Mucosa of descending colon (tissue), 3 donors: ENCODE measurements at places on chromosomes 7 and 10. TPM values are rescaled to one million over a fixed set of nuclear protein-coding genes. Genes with fewer than 3 reads are reported as not detected.

HOXA2 gene
- 3.2 TPM for total RNA-seq

ENTPD7 gene
- total RNA-seq = 10.2 TPM

FRMD4A gene
- total RNA-seq = 40.6 TPM

PLXNA4 gene
- total RNA-seq = 2.7 TPM

PDE6C gene
- not detected for total RNA-seq

MGAM2 gene
- 33.2 TPM for total RNA-seq

STAMBPL1 gene
- total RNA-seq = 19.2 TPM

CRYGN gene
- not detected for total RNA-seq

ABCB4 gene
- 1.4 TPM for total RNA-seq

CAV2 gene
- 10.2 TPM for total RNA-seq

- DNase-seq = no peak
Measured at GRCh38 chr10:35925493-35925892, 283.4 kb upstream of the FZD8 start.

GRCh38 chr10:91038971-91039370 lies 118.1 kb upstream of the ANKRD1 start:
- no peak for DNase-seq

DNA sequence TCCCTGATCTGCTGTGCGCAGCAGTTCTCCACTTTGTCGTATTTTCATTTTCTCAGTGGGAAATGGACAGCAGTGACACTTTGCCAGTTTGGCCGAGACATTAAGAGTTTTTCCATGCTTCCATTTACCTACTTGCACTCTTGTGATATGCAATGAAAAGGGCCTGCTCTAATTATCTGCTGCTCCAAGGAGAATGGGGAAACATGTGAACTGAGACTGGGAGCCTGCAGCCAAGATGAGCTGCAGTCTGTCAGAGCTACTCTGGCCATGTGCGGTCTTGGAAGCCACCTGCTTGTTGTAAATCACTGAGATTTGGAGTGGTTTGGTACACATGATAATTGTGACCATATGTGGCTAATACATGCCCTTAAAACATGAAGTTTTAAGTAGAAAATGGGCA lies 586.6 kb upstream of the POT1 start:
- DNase-seq = no peak

DNA sequence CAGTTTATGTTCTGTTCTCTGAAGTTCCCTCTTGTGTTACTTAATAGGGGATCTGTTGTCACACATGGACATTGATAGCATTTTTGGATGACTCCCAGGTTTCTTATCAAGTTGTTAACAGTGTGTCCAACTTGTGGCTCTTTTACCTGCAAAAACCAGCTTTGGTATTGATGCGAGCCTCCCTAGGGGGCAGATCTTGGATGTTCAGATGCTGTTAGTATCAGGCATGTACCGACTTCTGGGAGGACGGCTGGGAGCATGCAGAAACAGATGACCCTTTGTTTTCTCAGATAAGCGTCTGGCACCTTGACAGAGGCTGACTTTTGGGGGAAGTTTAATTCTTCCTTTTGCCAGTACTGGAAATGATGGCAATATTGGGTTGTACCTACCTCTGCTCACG lies 2.2 kb downstream of the PLPP4 start:
- DNase-seq = no peak

DNA sequence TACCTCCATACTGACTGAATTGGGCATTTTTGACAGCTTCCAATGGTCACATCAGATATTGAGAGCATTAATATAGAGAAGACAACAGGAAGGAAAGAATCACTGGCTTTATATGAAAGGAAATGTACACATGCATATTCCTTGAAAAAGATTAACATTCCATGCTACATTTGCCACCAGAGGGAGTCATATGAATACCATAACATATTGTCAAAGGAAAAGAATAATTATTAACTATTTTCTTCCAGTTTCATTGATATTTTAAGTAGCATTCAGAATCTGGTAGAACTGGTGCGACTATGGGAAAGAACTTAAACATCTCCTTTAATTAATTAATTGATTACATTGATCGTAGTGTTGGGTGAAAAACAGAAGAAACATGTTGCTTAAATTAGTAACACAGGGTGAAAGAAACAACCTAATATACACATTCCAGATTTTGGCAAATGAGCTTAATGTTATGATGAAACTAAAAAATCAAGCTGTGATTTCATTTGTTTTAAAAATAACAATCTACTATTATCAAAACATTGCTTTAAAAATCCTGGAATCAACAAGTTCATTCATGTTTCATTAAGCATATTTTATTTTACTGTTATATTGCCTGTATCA lies 71.5 kb downstream of the GPR85 start:
- no peak for DNase-seq

DNA sequence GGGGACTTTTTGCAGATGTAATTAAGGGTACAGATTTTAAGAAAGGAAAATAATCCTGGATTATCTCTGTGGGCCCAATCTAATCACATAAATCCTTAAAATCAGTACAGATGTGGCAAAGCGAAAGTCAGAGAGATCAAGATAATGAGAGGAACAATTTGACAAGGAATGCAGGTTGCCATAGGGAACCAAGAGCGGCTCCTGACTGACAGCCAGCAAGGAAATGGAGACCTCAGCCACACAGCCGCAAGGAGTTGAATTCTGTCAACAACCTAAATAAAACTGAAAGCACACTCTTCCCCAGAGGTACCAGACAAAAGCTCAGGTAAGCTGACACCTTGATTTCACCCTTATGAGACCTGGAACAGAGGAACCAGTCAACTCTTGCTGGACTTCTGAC lies 3.4 kb upstream of the PNPLA8 start:
- peak; percentile 24 for DNase-seq

DNA sequence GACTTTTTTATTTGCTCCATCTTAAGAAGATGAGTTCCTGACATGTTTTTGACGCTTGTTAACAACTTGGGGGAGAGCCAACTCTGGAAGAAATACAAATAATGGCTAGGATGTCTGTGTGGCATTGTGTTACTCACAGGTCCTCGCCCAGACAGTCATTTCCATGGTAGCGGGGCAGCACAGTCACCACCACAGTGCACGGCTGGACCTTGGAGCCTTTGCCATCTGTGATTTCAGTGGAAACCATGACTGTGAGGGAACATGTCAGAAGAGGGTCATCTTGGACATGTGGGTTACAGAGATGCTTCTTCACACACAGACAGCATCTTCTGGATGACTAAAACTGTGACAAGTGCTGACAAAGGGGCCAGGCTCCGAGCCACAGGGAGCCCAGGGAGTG lies 74.5 kb downstream of the PKD1L1 start:
- no peak for DNase-seq

GRCh38 chr7:95476904-95477594 lies 8.7 kb upstream of the ASB4 start:
- DNase-seq = peak; percentile 30

DNA sequence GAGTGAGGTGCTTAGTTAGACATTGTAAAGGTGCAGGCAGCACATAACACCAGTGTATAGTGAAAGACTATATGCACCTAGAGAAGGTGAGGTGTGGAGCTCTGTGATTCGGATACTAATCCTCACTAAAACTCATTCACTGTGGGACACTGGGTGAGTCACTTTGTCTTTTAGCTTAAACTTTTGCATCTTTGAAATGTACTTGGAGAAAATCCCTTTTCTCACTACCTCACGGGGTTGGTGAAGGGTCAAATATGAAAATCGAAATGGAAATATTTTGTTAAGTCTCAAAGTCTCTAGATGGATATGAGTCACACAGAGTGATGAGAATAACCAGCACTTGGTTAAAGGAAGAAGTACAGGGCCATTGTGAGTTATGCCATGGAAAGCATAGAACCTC lies 38.0 kb downstream of the MDFIC start:
- DNase-seq = no peak

- no peak for DNase-seq
Measured at GRCh38 chr7:77808517-77808916, 9.9 kb downstream of the PHTF2 start.

DNA sequence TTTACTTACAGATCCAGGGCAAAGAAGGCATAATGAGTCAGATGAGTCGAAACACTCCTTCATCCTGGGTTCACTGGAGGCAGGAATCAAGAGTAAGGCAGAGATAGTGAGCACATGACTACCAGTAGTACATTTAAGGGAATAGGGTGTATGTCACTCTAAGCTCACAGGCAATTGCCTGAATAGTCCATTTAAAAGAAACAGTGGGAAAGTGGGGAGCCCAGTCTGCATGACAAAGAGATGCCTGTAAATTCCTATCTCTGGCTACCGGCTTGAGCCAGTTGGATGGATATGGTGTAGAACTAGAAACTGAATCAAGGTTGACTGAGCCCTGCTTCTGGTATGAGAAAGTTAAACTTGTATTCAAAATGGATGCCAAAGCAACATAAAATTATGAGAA lies 861.5 kb upstream of the ZWINT start:
- no peak for DNase-seq

- DNase-seq = no peak
Measured at GRCh38 chr10:80497187-80498077, 40.3 kb upstream of the SH2D4B start.

- DNase-seq = no peak
Measured at GRCh38 chr7:29353810-29354209, 159.2 kb downstream of the CHN2 start.

- DNase-seq = no peak
Measured at GRCh38 chr7:129790136-129790535, 162.6 kb downstream of the UBE2H start.

DNA sequence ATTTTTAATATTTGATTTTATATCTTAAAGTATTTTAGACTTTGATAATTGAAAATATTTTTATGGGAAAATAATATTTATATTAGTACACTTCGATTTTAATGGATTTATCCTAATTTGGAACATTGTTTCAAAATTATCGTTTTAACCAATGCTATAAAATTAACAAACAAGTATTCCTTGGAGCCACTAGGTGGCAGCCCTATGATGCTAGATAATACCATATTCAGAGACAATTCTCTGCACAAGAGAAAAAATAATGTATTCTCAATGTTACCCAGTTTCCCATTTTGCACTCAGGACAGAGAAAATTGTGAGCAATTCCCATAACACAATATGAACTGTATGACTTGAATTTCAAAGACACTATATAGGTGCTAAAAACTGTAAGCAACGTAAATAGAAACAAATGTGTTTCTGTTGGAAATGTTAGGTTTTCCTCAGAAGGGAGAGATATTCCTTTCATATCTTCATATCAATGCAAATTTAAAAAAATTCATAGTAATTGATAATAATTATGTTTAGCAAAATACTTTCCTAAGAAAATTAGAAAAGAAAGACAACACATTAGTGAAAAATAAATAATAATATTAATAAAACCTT lies 237.8 kb downstream of the SEMA3E start:
- DNase-seq = peak; percentile 34

DNA sequence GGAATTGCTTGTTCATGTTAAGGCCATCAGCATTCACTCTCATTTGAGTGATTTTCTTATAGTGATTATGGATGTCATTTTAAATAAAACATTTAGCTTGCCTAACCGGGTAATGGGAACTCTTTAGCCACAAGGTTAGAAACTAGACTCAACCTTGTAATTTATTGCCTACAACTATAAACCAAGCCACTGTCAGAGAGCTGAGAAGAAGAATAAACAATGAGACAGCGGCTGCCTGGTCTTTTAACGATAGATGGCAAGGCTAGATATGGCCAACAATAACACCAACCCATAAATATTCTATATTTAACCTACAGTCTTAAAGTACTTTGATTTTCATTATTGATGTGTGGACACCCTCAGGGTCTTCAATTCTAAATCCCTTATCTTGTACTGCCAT lies 27.8 kb upstream of the INHBA start:
- no peak for DNase-seq

DNA sequence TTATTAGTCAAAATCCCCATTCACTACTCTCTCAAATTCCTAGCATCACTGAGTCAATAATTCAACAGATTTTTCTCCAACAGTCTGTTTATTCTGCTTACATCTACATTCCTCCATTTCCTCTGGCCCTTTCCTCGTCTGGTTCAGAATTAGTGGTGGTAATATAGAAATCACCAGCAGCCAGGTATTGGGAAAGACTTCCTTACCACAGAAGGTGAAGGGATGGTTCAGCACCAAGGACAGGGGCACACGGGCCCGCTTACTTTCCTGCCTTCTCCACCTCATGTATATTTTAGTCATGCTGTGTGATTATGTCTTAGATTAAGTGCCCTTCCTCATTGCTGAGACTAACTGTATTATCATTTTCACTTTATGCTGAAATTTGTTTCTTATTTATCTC lies 70.4 kb upstream of the APBB1IP start:
- peak; percentile 30 for DNase-seq

GRCh38 chr10:78614267-78614666 lies 454.5 kb upstream of the ZMIZ1 start:
- no peak for DNase-seq

DNA sequence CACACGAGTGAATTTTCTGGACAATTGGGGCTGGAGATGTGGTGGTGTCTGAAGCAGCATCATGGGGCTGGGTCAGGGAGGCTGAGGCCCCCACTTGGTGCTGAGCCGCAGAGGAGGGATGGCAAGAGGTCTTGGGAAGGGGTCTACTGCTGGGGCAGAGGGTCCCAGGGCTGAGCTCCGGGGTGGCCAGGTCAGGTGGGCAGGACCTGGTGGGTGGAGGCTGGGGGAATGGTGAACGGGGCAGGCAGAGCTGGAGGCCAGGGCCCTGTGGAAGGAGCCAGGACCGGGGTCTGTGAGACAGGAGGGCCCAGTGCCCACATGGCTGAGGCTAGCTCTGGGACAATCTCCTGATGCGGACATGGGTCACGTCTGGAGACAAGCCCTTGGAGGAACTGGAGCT lies 20.4 kb upstream of the LFNG start:
- no peak for DNase-seq

- DNase-seq = no peak
Measured at GRCh38 chr7:94602181-94602580, 53.8 kb downstream of the SGCE start.

DNA sequence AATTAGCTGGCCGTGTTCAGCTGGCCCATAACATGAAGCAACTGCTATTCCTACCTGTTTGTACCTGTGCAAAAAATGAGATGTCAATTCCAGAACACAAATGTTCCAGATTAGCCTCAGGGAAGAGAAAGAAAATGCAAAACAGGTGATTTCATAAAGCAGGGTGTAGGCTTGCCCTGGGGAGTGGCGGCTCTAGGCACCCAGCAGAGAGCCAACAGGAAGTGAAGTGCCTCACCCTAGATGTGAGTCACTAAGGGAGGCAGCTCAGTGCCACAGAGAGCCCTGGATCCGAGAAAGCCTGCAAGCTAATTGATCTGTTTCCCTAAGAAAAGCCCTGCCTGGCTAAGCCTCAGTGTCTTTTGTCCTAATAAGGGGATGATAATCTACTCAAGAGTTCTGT lies 240.0 kb downstream of the ARHGAP21 start:
- DNase-seq = peak; percentile 82

- peak; percentile 39 for DNase-seq
Measured at GRCh38 chr7:143490717-143491306, 13.1 kb downstream of the TAS2R41 start.
